Thymus (tissue), 14 donors: ENCODE measurements at places on chromosomes 16 and 17.

- no peak for DNase-seq
Measured at GRCh38 chr16:81138831-81139557, 42.8 kb upstream of the GCSH start.

- no peak for DNase-seq
Measured at GRCh38 chr17:34981538-34982241, 1.4 kb downstream of the LIG3 start.

- no peak for DNase-seq
Measured at GRCh38 chr17:35865412-35866340, 3.0 kb downstream of the HEATR9 start.

GRCh38 chr16:56641166-56641565 is 2.7 kb downstream of the MT1A start:
- no peak for DNase-seq

- DNase-seq: no peak
Measured at GRCh38 chr16:2372684-2373083, 32.2 kb upstream of the ABCA3 start.

GRCh38 chr16:22018559-22018958 is 10.6 kb downstream of the MOSMO start:
- no peak for DNase-seq

GRCh38 chr16:85412911-85413520 is 200.1 kb upstream of the GSE1 start:
- no peak for DNase-seq

GRCh38 chr17:39722965-39723848 is 7.1 kb downstream of the MIEN1 start:
- DNase-seq: no peak

DNA sequence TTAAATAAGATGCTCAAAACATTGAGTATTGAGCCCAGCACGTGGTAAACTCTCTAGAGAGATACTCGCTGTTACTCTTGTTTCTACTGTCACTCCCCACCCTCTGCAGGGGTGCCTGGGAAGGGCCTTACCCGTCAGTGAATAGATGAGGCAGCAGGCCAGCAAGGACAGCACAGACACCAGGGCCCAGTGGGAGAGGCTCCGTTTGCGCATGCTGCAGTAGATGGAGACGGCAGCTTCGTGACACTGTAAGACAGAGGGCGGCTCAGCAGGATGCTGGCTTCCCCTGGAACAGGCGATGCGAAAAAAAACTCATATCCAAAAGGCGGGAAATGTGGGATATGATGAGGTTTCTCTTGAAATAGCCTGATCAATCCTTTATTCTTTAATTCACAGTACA is 20.0 kb downstream of the SLC38A8 start:
- no peak for DNase-seq

GRCh38 chr17:80890196-80890920 is 101.3 kb upstream of the CHMP6 start:
- DNase-seq: no peak

DNA sequence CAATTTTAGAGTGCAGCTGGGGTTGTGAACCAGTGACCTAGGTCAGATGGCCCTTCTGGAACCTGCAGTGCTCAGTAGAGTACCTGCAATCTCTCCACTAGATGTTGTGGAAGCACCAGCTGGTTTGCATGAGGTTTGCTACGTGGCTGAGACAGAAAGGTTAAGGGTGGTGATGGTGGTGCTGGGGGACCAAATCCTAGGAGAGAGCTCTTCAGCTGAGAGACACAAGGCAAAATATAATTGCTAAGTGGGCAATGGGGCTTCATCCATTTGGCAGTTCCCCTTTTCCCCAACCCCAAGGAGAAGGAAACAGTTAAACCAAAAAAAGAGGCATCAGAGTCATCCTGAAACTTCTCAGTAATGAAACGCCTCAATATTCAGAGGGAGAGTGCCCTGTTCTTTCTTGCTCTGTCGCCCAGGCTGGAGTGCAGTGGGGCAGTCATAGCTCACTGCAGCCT is 13.9 kb downstream of the ITPRIPL2 start:
- no peak for DNase-seq

- peak; percentile 56 for DNase-seq
Measured at GRCh38 chr17:81101614-81102306, 63.5 kb upstream of the PVALEF start.

DNA sequence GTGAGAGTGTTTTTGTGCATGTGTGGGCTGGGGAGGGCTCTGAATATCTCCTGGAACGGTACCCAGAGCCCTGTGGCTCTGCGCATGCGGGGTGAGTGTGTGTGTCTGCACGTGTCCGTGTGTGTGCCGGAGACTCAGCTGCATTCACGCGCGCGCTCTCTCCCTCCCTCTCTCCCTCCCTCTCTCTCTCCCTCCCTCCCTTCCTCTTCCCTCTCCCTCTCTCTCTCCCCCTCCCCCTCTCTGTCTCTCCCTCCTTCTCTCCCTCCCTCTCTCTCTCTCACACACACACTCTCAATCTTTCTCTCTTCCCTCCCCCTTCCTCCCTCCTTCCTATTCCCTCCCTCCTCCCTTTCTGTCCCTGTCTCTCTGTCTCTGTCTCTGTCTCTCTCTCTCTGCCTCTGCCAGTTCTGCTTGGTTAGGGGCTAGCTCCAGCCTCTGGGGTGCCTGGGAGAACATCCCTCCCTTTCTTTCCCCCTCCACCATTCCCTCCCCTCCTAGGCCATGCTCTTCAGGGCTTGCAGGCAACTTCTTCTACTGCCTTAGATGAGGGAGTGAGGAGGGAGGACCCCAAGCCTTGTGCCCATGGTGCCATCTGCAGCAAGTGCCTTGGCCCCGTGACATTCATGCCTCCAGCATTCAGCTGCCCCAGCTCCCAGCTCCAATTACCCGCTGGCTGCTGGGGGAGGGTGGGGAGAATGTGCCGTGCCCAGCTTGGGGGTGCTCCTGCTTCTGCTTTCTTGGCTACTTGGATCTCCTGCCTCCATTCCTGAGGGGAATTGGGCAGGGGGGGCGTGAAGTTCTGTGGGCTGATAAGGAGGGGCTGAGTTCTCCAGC is 6.4 kb downstream of the THRA start:
- DNase-seq: peak; percentile 74
